ENCODE measurements at places on chromosomes 2 and 18.
A peak's percentile ranks its signal among the peaks of the same experiment; 100 is the strongest.

DNA sequence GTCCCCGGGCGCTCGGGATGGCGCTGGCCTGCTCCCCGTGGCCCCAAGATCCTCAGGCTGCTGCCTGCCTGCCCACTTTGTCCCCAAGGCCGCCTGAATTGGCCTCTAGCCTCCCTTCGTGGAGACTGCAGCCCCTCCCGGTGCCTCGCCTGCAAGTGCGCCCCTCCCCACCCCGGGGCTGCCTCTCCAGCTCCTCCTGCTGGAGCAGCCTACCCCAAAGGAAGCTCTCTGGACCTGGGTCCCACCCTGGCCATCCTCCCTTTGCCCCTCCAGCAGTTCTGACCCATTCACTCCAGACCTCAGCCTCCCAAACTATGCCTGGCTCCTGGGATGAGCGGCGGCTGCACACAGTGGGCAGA, 6.2 kb downstream of the ESPNL start:
- DNase-seq, result no peak

DNA sequence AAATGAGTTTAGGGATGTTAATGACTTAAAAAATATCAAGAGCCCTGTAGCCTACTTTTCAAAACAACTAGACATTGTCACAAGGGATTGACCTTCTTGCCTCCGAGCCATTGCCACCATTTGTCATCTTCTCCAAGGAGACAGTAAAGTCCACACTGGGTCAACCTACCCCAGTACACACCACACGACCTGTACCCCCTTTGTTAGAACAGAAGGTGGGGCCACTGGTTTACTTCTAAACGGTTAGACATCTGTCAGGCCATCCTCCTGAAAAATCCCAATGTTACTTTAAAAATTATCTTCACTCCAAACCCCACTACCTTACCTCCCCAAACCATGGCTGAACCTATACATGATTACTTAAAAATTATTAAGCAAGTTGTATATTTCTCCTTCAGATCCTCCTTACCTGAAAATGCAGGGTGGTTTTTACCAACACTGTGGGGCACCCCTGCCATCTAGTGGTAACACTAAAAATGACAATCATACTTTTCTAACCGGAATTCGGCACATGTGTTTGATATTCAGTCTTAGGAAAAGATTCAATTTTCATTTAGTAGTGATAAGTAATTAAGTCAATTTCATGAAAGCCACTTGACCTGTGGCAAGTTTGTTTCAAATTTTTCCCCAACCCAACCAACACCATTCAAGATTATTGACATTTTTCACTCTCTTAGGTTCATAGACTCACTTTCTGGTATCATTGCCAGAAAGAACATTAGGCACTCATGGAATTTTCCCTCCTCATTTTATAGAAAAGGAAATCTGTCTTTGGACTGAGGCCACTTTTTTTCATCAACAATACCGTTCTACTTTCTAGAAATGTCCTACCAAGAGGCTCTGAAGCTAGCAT, 265.3 kb upstream of the PKDCC start:
- DNase-seq, result peak; percentile 22

DNA sequence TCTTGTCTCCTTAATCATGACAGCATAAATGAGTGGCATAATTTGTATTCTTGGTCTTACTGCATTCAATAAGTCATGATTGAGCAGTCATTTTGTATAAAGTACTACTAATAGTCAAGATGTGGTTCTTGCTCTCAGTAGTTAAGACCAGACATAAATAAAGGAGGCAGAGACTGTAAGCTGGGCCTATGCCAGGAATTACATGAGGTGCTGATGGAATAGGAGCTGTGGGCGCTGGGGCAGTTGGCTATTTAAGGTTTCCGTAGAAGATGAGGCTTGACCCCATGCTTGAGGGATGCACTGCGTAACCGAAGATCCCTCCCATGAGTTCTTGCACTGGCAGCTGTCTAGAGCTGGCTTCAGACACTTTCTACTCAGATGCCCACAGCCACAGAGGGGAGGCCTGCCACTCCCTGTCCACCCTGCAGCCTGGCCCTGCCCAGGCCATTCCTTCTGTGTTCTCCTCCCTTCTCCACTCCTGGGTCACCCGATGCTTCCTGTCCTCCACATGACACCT, 150.9 kb upstream of the REV1 start:
- no peak for DNase-seq

GRCh38 chr18:35030277-35030989, 10.8 kb upstream of the MAPRE2 start:
- DNase-seq, result no peak

DNA sequence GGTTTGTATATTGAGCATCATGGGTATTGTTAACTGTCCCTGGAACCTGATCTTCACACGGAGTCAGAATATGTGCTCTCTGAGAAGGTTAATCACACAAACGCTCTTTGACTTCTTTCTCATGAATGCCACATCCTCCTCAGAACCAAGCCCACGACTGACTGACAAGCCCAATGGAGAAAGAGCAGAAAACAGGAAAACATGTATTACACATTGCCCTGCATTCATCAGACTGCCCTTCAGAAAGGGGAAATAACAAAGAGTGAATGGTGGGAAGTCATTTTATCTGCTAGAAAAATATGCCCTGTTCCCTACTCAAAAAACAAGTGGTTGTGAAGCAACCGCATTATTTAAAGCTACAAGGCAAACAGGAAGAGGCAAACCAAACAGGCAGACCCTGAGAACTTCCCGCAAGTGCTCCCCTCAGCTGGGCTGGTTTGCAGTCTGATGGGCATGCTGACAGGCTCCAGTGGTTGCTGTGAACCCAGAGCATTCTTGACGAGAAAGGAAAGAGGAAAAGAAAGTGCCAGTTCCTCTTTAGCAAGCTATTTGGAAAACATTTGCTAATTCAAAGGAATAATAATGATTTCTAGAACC, 172.9 kb upstream of the SETBP1 start:
- no peak for DNase-seq

- DNase-seq, result no peak
These were observed 302.3 kb downstream of the IRS1 start for GRCh38 chr2:226497146-226497909.

GRCh38 chr2:12897181-12897580, 180.4 kb downstream of the TRIB2 start:
- no peak for DNase-seq

DNA sequence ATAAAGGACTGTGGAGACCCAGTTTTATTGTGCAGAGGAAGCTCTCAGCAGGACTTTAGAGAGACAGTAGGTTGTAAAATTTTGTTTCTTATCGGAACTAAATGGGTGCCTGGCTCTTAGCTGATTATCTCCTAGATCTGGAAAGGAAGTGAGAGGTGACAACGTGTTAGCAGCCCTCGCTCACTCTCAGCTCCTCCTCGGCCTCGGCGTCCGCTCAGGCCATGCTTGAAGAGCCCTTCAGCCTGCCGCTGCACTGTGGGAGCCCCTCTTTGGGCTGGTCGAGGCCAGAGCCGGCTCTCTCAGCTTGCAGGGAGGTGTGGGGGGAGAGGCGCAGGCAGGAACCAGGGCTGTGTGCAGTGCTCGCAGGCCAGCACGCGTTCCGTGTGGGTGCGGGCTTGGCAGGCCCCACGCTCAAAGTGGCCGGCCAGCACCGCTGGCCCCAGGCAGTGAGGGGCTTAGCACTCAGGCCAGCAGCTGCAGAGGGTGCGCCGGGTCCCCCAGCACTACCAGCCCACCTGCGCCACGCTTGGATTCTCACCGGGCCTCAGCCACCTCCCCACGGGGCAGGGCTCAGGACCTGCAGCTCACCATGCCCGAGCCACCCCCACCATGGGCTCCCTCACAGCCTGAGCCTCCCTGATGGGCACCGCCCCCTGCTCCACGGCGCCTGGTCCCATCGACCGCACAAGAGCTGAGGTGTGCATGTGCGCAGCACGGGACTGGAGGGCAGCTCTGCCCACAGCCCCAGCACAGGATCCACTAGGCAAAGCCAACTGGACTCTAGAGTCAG, 4.6 kb upstream of the MFF start:
- DNase-seq, result no peak

GRCh38 chr18:70044632-70045031, 97.0 kb upstream of the CD226 start:
- DNase-seq, result no peak

GRCh38 chr2:146817613-146818012, 1027.2 kb upstream of the ACVR2A start:
- no peak for DNase-seq
